ENCODE measurements at places on chromosomes 7 and 10.

- DNase-seq: no peak
Observed at GRCh38 chr10:80318742-80319141, 29.3 kb upstream of the MAT1A start.

GRCh38 chr10:46555366-46555712, 1.1 kb downstream of the GPRIN2 start:
- DNase-seq: no peak

GRCh38 chr7:159212226-159212625, 67.6 kb upstream of the VIPR2 start:
- DNase-seq: no peak

GRCh38 chr7:87036985-87037384, 22.5 kb downstream of the ELAPOR2 start:
- no peak for DNase-seq

DNA sequence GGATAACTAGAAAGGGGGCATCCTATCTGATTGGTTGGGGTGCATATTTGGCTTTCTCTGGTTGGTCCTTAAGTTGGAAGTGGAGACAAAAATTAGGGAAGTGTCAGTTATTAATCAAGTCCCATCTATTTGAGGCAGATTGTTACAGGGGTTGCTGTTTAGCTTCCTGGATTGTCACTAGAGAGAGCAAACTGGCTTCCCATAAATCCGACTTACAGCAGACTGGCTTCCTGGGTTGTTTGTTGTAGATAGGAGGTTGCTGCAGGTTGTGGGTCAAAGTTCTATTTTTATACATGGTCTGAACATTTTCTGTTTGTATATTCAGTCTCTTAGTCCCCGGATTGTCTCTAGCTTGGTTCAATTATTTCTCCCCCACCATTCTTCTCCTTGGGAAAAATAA, 106.1 kb upstream of the HABP2 start:
- DNase-seq: no peak

DNA sequence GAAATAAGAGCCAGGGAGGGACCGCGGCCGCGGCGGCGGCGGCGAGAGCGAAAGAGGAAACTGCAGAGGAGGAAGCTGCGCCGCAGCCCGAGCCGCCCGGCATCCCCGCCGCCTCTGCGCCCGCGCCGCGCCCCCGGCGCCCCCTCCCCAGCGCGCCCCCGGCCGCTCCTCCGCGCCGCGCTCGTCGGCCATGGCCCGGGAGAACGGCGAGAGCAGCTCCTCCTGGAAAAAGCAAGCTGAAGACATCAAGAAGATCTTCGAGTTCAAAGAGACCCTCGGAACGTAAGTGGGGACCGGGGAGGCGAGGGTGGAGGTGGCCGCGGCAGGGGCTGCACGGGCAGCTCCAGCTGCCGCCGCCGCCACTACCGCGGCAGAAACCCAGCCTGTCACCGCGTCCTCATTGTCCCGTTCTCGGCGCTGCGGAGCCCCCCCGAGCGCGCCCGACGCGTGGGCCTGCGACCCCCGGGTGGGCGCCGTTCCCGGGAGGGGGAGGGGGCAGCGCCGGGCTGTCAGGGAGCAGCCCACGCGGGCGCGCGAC, 351 bp downstream of the CAMK1D start:
- no peak for DNase-seq

GRCh38 chr7:38781991-38782390, 127.0 kb downstream of the VPS41 start:
- no peak for DNase-seq

All from hematopoietic multipotent progenitor cell treated with erythropoietin and hydrocortisone succinate and interleukin-3 and kit ligand, for 8 days (in vitro differentiated cells).